ENCODE measurements at places on chromosomes 4 and X. TPM values are rescaled to one million over a fixed set of nuclear protein-coding genes. Genes with fewer than 3 reads are reported as not detected.

Gene TXK
- not detected for polyA plus RNA-seq

Gene FGFR3
- 159 TPM for polyA plus RNA-seq

Gene SLC6A8
- polyA plus RNA-seq: 264 TPM

- no peak for DNase-seq
Measured at GRCh38 chrX:64187762-64188150, 17.8 kb downstream of the AMER1 start.

DNA sequence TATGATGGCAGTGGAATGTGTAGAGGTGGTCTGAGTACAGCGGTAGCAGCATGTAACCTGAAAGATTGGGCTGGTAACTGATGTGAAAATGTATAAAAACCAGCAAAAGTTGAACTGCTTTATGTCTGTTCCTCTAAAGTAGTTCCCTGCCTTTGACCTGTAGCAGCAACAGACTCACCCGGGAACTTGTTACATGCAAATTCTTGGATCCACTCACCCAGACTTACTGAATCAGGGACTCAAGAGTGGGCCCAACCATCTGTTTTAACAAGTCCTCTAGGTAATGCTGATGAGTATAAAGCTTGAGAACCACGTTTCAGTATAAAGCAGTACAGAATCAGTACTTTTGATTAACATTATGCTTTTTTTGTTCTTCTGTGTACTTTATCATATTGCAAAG lies 84.7 kb downstream of the RAP1GDS1 start:
- DNase-seq: no peak

- no peak for DNase-seq
Measured at GRCh38 chr4:64564126-64564525, 154.9 kb upstream of the TECRL start.

DNA sequence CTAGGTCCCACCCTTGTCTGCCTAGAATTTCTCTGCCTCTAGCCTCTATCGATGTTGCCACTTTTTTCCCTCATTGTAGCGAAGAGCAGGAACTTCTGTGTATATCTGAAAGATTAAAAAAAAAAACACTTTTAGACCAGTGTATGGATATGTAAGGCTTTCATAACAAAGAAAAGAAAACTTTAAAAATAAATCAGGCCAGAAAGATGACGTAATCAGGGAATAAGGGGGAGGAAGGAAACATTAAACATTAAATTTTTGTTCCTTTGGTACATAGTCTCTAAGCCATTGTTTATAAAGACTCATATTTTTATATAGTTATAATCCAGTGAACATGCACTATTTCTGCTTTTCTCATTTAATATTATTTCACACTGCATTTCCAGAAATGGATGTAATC lies 26.2 kb upstream of the FTHL17 start:
- no peak for DNase-seq
